ENCODE measurements at places on chromosomes 1 and 21.

GRCh38 chr1:91901231-91901630 lies 15.3 kb upstream of the TGFBR3 start:
- DNase-seq, result no peak

- DNase-seq, result no peak
Measured at GRCh38 chr1:19462781-19463503, 22.4 kb downstream of the CAPZB start.

GRCh38 chr1:184157394-184157742 lies 105.8 kb downstream of the TSEN15 start:
- no peak for DNase-seq

DNA sequence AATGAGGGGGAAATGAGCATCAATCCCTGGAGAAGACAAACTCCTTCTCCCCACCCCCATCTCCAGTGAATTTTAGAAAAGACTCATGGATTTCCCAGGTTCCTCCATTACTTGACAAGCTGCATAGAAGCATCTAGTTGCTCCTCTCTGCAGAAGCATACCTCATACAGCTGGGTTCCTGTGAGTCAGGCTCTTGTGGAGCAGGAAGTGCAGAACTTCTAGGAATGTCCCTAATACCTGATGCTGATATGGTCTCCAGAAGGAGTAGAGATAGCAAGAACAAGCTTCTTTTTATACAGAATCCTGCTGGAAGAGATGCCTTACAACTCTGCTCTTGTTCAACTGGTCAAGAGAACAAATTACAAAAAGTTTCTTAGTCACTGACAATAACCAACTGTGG lies 105.5 kb downstream of the TNR start:
- DNase-seq, result no peak
